ENCODE measurements at places on chromosomes 6 and 20.

DNA sequence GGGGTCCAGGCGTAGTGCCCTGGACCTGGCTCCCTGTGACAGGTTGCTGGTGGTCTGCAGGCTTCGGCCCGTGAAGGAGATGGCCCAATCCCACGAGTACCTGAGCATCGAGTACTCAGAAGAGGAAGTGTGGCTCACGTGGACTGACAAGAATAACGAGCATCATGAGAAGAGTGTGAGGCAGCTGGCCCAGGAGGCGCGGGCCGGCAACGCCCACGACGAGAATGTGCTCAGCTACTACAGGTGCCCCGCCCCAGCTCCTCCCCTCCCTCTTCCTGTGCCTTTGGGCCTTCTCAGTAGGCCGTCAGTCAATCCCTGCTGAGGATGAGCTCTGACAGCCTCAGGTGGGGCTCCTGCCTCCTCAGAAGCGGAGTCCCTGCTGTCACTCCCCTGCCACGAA lies 42.6 kb downstream of the UQCC2 start:
- DNase-seq = no peak

GRCh38 chr20:52312132-52312729 lies 120.7 kb upstream of the ZFP64 start:
- DNase-seq = peak; percentile 17

DNA sequence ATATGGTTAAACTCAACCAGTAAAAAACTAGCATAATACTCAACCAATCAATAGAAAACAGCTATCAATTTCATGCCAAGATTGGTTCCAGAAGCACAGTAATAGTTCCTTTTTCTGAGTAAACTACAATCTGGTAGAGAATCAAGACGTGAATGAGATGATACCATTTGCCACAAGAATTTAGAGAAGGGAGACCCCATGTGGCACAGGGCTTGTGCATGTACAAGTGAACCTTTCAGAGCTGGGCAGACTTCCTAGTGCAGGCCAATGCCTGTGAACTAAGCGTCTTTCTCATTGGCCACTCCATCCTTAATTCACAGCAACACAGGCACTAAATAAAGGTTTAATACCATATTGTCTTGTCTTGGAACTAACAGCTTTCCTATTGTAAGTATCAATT lies 213.5 kb downstream of the RFPL4B start:
- no peak for DNase-seq

DNA sequence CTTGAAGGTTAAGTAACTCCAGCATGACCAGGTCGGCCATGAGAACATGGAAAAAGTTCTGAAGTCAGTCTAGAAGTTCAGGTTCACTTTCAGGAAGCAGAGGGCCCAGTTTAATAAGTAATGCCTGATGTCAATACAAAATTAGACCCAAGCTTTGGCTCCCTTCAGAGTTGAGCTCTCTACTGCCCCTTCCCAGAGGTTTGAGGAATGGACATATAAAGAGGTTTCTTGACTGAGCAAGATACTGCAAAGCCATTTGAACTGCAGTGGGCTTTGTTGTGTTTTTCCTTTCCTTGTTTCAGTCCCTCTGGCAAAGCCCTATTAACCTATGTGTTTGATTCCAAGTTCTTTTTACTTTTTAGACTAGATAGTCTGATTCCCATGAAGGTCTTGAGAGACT lies 97.8 kb upstream of the PREP start:
- no peak for DNase-seq

DNA sequence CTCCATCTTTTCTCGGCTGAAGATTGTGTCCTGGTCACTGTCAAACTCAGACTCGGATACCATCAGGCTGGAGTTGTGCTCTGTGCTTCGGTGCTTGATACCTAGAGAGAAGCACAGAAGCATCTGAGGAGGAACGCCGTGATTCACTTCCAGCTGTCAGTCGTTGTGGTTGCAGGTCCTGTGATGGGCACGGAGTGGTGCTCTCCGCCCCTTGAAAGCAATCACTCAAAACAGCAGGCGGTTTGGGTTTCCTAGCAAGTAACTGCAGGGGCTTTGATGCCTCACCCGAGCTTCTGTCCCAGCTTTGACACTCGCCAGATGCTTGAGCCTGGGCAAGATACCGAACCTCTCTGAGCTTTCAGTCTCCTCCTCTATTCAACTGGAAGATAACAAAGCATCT lies 52.5 kb downstream of the ALDH5A1 start:
- no peak for DNase-seq

DNA sequence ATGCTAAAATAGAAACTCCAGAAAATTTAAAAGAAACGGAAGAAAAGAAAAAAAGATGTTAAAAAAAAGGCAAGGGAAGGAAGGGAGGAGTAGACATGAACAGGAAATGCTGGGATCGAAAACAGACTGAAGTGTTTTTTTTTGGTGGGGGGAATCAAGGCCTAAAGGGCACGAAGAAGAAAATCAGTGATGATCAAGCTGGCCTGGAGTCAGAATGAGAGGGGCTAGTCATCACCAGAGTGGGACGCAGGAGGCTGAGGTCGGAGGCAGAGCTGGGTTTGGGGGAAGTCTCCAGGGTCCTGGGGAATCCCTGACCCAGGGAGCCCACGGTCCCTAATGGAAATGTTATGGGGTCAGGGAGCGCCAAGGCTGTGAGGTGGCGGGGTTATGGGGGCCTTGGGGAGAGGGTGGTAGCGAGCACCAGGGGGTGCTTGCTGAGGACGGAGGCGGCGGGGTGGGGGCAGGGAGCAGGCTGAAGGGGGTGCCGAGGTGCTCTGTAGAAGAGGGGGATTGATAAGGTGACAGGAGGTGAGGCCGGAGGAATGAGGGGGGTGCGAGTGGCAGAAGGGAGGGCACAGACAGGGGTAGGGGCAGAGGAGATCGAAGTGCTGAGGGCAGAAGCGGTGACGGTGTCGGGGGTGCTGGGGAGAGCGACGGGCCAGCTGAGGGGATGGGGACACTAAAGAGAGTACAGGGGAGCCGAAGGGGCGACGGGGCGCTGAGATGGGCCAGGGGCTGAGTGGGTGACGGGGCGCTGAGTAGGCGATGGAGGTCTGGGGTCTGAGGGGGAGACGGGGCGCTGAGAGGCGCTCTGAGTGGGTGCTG lies 684 bp downstream of the ZNFX1 start:
- DNase-seq = peak; percentile 63

- DNase-seq = no peak
Observed at GRCh38 chr20:20184149-20184548, 131.8 kb downstream of the CFAP61 start.

DNA sequence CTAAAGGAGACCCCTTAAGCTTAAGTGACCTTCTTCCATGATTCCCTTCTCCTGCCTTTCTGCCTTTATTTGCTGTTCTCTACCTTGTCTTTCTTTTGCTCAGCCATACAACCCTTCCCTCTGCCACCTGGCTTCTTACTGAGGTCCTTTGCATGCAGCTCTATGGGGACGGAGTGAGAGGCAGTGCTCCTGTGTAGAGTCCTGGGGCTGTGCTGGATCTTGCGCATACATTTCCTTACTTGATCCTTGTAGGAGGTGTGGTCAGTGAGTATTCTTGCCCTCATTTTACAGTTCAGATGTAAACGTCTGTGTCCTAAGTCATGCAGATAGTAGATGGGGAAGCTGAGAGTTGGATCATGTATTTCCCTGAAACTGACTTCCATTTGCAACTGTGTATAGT lies 5.7 kb downstream of the SASH1 start:
- no peak for DNase-seq

DNA sequence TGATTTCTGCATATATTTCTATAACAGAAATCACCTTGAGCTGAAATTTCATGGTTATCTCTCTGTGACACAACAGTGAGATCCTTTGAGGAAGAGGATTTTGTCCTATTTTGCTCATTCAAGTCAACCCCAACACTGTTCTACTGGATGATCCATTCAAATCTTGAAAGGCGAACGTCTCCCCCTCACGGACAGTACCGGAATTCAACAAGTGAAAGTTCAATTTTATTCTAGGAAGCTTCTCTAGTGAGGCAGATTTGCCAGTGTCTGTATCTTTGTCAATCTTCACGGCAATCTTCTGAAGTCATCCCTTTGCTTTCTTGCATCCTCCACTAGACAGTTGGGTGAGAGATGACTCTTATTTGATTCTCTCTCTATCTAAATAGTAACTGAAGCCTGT lies 91.7 kb upstream of the PDE7B start:
- no peak for DNase-seq

DNA sequence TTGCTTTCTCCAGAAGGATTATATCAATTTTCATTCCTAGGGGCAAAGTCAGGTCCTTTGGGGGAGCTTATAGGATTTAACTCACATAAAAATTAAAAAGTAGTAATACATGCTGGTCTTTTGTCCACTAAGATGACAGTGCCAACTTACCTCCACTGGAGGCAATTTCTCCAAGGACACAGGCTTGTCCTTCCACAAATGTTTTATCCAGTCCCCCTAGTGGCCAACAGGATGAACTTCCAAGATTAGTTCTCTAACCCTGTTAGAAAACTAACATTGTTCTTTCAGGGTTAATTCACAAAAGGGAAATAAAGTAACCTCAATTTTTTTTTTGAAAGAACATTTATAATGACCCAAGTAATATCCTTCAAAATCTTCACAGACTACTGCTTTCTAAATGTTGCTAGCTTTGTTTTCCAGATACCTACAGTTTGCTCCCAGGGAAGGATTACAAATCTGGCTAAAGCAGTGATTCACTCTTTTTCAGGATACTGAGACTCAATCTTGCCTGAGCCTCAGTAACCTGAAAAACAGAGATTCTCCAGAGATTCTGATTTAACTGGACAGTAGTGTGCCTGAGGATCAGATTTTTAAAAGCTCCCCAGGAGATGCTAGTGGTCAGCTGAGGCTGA lies 31.7 kb upstream of the UBR2 start:
- no peak for DNase-seq

- DNase-seq = no peak
Observed at GRCh38 chr20:2244993-2245392, 50.8 kb upstream of the TGM3 start.

- no peak for DNase-seq
Observed at GRCh38 chr6:167351656-167352345, 26.9 kb downstream of the TTLL2 start.

- DNase-seq = no peak
Observed at GRCh38 chr6:155645325-155645724, 189.7 kb upstream of the NOX3 start.

GRCh38 chr20:62539198-62540045 lies 63.6 kb upstream of the GATA5 start:
- DNase-seq = no peak

DNA sequence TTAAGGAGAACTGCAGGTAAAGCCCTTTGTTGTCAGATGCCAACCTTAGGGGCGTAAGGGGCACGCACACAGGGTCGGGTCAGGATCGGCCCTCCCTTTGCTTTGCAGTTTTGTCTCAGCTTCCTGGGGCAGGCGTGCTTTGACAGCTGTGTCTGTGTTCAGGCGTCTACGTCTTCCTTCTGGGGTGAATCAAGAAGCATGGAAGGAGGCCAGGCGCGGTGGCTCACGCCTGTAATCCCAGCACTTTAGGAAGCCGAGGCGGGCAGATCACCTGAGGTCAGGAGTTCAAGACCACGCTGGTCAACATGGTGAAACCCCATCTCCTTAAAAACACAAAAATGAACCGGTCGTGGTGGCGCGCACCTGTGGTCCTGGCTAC lies 1.3 kb downstream of the ZGPAT start:
- DNase-seq = no peak

DNA sequence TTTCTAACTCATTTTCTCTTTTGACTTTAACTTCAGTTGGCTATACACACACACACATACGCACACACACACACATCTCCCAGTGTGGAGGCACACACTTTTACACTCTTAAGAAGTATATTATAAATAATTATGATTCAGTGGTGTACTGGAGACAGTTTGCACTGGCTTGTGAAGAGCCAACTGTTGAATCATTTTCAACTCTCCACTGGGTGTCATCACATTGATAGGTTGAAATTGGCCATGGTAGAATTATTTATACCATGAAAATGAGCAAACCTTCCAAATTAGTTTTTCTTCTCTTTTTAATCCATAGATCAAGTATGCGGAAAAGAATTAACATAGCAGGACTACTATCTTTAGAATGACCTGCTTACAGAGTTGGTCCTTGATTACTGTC lies 407.1 kb downstream of the BMP2 start:
- DNase-seq = no peak

- no peak for DNase-seq
Observed at GRCh38 chr6:56343295-56343694, 95.9 kb upstream of the COL21A1 start.

DNA sequence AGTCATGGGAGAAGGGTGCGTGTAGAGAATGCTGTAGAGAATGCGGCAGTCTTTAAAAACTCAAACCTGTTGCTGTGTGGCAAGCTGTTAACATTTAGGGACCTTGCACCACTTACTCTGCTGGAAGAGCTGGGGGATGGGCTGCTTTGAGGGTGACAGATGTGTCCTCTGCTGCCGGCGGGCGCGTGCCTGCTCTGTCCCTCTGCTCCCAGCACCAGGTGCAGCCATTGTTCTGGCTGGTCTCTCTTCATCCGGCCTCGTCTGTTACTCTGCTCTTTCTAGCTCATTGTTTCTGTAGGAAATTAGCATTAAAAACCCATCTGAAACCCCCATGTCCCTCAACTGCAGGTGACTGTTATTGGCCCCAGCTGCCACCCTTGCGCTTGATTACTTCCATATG lies 78.5 kb downstream of the CBFA2T2 start:
- no peak for DNase-seq

- no peak for DNase-seq
Observed at GRCh38 chr6:25370178-25371036, 91.2 kb downstream of the CARMIL1 start.

DNA sequence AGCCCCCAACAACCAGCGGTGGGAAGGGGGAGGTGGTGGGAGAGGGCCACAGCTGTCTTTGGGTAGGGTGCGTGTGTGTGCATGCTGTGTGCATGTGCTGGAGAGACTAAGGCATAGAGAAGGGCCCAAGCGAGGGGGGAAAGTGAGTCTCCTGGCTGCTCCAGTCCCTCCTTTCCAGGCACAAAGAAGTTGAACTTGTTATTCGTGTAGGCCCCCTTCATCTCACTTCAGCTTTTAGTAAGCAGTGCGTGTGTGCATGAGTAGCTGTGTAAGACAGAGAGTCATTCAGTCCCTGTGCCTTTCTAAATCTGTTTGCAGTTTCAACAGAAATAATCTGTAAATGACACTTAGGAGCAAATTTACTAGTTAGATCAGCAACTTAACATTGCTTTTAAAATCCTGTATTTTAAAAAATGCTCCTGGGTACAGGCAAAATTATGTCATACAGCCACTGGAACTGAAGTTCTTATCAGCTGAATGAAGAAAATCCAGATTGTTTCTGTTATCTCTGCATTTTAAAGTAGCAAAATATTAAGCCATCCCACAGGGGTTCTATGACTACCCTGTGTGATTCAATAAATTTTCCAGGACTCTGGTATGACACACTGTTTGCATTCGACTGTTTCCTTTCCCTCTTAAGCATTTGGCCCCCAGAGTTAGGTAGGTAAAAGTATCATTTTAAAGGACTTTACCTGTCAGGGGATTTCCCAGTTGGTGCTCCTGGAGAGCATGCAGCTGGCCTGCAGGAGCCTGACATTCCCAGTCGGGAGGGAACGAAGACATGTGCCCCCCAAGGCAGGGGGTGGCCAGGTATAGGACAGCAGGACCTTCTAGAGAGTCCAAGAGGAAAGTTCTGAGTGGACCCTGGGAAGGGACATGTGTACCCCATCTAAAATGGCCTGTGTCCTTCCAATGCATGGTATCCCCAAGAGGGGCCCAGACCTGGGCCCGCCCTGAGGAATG lies 39.0 kb downstream of the MTRES1 start:
- no peak for DNase-seq

Measured in ovary (tissue), 10 donors.